Stimulated activated CD4-positive, alpha-beta T cell treated with anti-CD3 and anti-CD28 coated beads, Interleukin-4, amount 100 ng/mL, for 1 hour (primary cell): ENCODE measurements at places on chromosomes 3 and 15.

- DNase-seq = no peak
Measured at GRCh38 chr3:23263796-23264195, 60.7 kb downstream of the UBE2E2 start.

DNA sequence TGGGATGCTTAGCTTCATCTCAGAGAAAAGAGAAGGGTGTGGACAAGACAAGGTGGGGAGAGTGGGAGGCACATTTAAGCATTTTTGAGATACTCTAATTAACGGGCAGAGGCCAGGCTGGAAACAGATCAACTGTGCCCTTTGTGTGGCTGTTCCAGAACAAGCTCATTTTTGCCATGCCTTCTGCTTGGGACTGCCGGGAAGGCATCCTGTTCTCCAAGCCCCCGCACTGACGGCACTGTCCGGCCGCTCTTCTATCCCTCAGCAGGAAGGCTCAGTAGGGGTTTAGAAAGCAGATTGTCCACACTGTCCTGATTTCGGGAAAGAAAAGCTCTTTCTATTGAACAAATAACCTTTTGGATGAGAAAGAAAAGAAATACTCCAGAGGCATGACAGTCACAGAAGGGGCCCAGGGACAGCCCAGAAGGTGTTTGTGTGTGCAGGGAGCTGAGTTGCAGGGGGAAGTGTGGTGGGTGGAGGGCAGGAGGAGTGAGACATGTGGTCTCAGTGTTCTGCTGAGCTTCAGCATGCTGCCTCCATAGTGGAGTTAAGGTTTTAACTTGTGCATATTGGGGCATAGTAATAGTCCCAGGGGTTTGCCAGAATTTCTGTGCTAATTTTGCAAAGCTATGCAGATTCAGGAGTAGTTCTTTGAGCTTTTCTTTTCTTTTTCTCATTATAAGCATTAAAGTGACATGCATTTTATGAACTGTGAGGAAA is 27.3 kb downstream of the SV2B start:
- DNase-seq = no peak

DNA sequence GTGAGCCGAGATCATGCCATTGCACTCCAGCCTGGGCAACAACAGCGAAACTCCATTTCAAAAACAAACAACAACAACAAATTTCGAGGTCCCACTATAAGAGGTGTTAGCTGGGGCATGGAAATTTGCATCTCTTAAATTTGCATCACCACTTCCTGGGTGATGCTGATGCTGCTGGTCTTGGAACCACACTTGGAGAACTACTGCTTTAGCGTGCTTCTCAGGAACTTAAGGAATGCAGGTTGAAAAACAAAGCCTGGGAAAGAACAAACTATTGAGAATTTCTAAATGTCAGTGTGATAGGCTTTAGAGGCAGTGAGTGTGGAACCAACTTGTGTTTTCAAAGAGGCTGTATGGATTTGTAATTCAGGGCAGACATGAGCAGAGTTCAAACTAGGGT is 858.4 kb upstream of the ARPP21 start:
- no peak for DNase-seq

DNA sequence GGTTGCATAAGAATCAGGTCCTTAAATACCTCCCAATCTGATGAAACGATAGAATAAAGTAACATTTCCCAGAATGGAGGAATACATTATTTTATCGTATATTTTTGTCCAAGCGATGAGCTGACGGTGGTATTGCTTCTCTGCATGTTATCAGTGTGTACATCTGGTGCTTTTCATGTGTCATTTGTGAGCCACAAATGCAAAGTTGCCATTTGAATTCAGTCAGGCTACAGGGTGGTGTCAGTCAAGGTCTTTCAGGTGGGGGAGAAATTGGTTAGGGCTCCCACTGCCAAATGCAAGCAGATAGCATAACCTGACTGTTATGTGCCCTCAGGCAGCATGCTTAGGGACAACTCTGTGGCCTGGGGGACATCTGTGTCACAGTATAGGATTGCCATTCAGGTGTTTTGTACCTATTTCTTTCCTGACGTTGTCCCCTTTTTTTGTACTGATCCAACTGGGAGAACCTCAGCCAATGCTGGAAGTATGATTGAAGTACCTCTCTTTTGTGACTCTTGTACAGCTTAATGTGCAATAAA is 26.5 kb upstream of the TIMP4 start:
- no peak for DNase-seq

- DNase-seq = no peak
Measured at GRCh38 chr3:140529096-140529495, 148.8 kb upstream of the TRIM42 start.

DNA sequence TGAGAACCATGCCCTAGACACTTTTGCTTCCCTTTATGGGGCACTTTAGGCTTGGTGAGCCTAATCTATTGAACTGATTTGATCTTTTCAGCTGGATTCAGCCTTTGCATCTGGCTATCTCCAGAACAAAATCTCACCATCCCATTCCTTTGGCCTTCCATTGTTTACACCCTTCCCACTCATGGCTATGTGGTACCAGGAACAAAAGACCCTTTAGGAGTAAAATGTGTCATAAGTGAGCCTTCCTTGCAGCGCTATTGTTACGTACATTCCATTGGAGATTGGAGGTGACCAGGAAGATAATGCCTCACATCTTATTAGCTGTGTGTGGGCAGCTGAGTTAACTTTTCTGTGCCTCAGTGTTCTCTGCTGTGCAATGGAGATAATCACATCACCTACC is 188.4 kb downstream of the SATB1 start:
- no peak for DNase-seq

DNA sequence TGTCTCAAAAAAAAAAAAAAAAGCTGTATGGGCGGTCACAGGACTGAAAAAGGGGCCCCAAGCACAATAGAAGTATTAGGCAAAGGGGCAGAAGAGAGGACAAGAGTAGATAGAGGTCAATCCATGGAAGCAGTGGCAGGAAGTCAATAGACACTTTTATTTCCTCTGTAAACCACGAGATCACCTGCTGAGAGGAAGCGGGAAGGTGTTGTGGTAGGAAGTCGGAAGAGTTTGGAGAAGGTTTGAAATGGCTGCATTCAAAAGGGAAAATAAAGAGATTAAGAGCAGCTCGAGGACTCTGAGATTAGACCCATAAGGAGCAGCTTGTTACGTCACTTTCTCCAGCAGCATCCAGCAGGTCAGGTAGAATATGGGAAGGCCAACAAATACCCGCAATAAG is 14.2 kb upstream of the ZNF148 start:
- DNase-seq = no peak
